ENCODE measurements at places on chromosomes 7 and 10.

DNA sequence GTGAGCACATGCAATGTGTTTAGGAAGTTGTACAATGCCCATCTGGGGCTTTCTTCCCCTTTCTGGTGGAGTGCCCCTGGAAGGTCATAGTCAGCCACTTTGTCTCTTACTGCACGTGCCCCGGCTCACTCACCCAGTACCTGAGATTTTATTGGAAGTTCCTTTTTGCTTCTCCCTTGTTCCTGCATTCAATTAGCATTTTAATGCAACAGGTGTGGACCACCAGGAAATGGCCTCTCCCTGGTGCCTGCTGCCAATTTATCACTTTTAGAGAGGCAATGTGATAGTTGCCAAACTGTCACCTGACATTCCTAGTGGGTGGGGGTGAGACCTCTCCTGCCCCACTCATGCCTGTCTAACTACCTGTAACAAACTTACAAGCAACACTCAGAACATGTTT lies 293.4 kb upstream of the DKK1 start:
- DNase-seq: no peak

- no peak for DNase-seq
Observed at GRCh38 chr7:26470691-26471090, 179.0 kb downstream of the SNX10 start.

- DNase-seq: no peak
Observed at GRCh38 chr7:144513334-144513733, 109.8 kb upstream of the NOBOX start.

DNA sequence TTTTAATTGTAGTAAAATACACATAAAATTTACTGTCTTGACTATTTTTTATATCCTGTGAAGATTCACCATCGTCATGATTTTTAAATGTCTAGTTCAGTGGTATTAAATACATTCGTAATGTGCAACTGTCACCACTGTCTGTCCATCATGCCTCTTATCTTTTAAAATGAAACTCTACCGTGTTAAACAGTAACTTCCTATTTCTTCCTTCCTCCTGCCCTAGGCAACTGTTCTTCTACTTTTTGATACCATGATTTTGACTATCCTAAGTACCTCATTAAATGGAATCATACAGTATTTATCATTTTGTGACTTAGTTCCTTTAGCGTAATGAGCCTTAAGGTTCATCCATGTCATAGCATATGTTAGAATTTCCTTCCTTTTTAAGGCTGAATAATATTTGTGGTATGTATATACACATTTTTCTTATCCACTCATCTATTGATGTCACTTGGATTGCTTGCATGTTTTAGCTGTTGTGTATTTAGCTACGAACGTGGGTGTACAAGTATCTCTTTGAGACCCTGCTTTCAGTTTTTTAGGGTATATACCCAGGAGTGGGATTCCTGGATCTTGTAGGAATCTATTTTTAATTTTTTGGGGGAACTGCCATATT lies 13.5 kb downstream of the SLK start:
- no peak for DNase-seq

DNA sequence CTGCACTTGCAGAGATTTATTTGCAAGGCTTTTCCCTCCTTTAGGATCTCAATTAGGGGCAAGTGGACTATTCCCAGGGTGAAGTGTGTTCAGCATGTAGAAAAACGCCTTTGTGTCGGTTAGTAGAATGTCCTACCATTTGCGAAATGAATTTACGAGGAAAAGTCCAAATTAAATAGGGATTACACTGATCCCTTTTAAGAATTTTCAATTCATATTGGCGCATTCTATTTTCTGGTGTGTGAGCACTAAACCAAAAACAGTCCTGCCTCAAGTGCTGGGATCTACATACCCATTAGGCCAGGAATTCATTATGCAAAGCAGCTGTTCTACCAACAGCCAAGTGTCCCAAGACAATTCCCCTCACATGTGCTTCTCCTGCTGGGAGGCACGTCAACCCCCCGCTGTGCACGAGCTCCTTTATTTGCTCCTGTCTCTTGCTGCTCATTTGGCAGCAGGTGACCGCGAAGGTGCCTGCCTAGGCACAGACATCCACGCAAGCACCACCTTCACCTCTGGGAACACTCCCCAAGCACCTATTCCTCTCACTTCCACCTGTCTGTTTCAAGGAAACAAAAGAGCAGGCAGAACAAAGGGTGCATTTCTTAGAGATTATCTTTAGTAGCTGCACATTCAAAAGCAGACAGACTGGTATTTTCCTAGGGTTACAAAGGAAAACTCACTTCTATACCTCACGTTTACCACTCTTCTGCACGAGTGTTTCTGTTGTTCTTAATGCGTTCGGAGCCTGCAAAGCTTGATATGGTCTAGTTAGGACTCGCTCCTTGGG lies 134.6 kb upstream of the FGFR2 start:
- no peak for DNase-seq

All from T-helper 2 cell (primary cell).